ENCODE measurements at places on chromosomes 1 and 21.
A peak's percentile ranks its signal among the peaks of the same experiment; 100 is the strongest.

- no peak for DNase-seq
Measured at GRCh38 chr1:50110656-50111055, 1.9 kb downstream of the ELAVL4 start.

- DNase-seq = no peak
Measured at GRCh38 chr1:152367436-152367835, 7.6 kb upstream of the FLG2 start.

- DNase-seq = no peak
Measured at GRCh38 chr21:45534636-45535331, 7.5 kb downstream of the SLC19A1 start.

DNA sequence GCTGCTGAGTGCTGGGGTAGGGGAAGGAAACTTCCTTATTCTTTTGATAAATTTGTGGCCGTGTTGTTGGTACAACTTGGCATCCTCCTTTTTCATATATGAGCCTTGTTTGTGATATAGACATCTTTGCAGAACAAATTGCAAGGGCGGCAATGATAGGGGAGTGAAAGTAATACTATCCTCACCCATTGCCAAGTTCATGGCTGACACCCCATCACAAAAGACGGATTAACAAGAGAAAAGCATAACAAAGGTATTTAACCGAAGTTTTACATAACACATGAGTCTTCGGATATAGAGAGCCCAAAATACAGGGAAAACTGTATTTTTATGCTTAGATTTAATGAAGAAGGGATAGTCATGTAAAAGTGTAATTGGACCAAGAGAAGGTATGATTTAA is 86.3 kb upstream of the TMPRSS2 start:
- no peak for DNase-seq

DNA sequence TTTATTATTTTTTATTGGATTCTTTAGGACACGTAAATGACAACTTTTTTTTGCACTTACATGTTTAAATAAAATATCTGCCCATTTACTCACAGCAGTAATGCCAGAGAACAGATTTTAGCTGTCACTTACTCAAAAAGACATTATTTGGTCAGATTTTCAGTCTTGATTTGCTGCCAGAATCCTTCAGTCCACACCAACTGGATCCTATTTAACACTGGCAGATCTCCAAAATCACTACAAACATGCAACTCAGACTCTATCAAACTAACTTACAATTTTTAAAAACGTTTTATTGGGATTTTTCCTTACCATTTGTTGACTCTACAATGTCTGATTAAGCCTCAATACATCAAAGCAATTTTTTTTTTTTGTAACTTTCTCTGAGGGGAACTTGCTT is 11.1 kb downstream of the ATP6V1G3 start:
- DNase-seq = no peak

- no peak for DNase-seq
Measured at GRCh38 chr1:201605385-201606010, 66.6 kb downstream of the NAV1 start.

GRCh38 chr1:217839161-217839560 is 208.0 kb downstream of the SPATA17 start:
- no peak for DNase-seq

DNA sequence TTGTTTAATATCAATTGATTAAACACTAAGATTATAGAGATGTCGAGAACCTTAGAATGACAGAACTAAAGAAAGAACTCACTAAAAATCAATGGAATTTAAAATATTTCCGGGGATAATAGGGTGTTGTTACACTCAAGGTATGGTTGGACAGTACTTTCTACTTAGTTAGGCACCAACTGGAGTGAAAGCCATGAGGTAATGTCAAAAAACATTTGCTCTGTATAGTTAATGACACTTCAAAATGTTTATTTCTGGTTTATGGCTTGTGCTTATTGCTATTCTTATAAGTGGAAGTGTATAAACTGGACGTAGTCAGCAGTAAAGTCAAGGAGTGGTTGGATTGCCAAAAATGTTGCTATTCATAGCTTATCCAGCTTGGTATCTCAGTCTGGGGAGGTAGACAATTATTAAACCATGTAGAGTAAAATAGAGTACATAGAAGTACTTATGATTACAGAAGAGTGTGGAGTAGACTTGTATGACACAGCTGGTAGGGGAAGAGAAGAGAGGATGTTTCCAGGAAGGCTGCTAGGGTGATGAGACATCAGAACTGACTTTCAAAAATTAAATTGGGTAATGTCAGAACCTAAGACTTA is 56.5 kb upstream of the BMP8A start:
- no peak for DNase-seq

GRCh38 chr1:245953876-245954660 is 553.0 kb downstream of the SMYD3 start:
- DNase-seq = no peak

DNA sequence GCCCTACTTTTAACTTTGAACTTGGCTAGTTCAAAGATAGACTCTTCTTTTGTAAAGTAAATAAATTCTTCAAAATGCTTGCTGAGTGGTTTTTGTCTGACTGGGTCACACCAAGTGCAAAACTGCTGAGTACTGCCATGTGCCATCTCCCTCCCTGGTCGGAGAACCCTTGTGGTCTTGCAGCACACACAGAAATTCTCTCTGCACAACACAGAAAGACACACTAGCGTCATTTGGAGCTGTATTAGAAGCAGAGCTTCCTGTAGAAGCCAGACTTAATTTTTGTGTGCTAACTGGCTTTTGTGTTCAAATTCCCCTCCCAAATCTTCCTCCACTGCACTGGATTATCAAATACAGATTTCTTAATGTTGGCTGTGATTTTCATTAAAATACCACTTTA is 2.5 kb downstream of the PSMB4 start:
- DNase-seq = no peak

DNA sequence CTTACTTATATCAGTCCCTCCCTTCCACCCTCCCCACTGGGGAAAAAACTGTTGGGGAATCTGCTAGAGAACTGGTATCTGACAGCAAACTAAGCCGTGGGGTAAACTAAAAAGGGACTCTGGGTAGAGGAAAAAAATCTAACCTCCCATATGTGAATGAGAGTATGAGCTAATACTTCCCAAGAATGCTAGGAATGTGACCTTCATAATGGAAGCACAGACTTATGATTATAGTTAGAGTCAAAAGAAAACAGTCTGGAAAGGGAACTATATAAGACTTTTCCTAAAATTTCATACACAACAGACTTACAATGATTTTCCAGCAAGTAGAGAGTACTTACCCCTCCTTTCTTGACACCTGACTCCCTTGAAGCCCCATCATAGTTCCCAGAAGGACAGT is 23.0 kb upstream of the RBBP5 start:
- DNase-seq = no peak

- peak; percentile 24 for DNase-seq
Measured at GRCh38 chr1:9909234-9910046, 629 bp downstream of the CTNNBIP1 start.

- no peak for DNase-seq
Measured at GRCh38 chr1:238777551-238777950, 608.8 kb upstream of the CHRM3 start.

DNA sequence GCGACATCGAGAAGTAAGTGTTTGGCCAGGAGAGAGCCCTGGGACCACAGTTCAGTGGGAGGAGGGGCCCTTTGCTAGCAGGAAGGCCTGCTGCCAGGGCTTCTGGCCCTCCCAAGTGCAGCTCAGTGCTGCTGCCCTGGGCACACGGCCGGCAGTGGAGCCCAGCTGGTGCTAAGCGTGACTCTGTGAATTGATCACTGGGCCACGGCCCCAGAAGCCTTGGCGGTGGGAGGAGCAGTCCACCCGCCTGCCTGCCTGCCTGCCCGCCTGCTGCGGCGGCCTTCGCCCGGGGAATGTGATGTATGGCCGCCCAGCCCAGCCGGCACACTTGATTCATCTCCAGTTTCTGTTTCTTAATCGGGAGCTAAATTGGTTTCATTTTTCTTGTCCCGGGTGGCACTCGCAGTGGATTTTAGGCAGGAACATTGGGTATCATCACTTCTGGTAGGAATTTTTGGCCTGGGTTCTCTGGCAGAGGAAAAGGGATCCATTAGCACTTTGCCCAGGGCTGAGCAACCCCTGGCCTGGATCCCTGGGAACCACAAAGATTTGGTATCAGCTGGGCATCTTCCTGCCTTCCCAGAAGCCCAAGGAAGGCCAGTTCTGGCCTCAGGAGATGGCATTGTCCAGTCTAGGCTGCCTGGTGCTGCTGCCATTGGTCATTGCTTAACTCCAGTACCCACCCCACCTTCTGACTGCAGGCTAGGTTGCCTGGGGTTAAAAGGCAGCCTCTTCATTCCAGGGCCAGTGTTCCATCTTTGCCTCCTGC is 28.6 kb downstream of the TMEM53 start:
- no peak for DNase-seq

DNA sequence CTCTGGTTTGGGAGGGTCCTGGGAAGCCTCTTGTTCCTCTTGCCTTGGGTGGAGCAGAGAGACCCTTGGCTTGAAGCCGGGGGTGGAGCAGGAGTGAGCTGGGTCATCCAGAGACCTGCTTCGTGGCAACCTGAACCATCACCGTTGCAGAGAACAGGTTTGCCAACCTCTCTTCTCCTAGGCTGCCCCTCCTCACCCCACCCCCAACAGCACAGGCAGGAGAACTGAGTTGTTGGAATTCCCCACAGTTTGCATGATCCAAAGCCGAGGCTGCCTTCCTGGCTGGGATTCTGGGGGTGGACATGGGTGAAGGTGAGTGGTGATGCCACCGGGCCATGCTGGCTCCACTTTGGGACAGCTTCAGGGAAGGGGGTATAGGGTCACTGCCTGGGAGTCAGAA is 2.2 kb downstream of the WNT4 start:
- no peak for DNase-seq

GRCh38 chr1:33562563-33562962 is 90.1 kb downstream of the ZSCAN20 start:
- no peak for DNase-seq

- DNase-seq = no peak
Measured at GRCh38 chr1:93434987-93435386, 12.9 kb upstream of the FNBP1L start.

DNA sequence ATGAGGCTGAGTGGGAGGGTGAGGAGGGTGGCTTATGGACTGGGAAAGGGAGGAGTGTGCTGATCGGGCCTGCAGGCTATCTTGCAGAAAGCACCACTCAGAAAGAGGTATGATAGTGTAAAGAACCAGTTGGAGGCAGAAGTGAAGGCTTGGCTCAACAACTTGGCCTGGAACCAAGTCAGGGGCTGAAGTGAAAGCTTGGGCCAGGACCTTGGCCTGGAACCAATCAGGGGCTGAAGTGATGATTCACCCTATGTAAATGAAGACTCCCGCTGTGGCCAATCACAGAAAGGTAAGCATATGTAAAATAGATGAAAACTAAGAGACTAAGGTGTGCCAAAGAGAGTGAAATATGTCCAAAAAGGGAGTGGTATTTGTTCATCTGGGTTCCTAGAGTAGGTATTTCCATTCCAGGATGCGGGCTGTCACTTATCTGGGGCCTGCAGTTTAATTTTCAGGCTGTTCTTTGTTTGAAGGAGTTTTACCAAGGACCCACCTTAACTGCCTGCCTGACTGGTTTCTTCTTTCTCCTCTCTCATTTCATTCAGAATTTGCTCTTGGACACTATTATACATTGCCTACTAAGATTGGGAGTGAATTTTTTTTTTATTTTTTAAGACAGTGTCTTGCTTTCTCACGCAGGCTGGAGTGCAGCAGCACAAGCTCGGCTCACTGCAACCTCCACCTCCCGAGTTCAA is 5.1 kb upstream of the RFX5 start:
- no peak for DNase-seq

GRCh38 chr1:39722495-39722894 is 16.2 kb upstream of the PPIE start:
- no peak for DNase-seq

DNA sequence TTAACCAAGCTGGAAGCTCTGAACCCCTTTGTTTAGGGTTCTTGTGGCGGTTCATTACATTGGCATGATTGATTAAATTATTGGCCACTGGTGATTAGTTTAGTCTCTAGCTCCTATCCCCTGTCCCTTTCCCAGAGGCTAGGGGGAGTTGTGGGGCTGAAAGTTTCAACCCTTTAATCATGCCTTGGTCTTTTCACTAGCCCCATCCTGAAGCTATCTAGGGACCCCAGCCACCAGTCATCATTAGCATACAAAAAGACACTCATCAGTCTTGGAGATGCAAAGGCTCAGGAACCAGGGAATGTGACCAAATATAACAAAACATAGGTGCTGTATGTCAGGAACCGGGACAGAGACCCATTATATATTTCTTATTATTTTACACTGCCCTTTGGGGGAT is 34.7 kb upstream of the SNX27 start:
- DNase-seq = no peak

DNA sequence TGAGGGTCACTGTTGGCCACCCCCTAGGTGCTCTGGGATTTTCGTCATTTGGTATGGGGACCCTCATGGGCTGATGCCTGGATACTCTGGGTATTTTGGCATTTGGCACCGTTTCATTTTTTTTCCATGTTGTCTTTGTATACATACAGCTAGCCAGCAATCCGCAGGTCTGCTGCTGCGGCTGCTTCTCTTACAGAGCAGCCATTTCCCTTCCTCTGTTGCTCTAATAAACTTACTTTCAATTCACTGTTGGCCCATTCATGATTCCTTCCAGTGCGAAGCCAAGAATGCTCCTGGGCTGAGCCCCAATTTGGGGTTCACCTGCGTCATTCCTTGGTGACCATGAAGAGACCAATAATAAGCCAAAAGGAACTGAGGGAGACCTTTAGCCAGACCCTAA is 21.5 kb downstream of the GON4L start:
- DNase-seq = no peak

- no peak for DNase-seq
Measured at GRCh38 chr1:214324896-214325800, 44.2 kb downstream of the SMYD2 start.

All from activated naive CD4-positive, alpha-beta T cell (primary cell).